ENCODE measurements at places on chromosomes 12 and 14.
A peak's percentile ranks its signal among the peaks of the same experiment; 100 is the strongest.

DNA sequence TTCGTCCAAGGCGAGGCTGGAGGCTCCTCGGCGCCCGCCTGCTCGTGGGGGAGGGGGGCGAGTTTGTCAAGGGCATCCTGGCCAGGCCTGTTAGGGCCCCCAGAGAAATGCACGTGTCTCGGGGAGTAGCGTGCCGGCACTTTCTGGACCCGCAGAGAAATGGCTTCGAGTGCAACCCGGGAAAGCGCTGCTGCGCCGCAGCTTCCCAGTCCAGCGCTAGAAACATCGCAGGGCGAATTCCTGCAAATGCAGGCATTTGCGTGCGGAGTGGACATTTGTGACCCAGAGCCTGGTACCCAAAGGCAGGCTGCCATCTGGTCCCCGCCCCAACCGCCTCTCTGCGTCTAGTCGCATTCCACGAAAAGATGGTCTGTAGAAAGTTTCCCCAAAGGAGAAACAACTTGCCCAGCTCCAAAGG is 756 bp downstream of the LGR5 start:
- DNase-seq, result peak; percentile 4

- DNase-seq, result no peak
Observed at GRCh38 chr12:4274396-4275015, 944 bp downstream of the CCND2 start.

DNA sequence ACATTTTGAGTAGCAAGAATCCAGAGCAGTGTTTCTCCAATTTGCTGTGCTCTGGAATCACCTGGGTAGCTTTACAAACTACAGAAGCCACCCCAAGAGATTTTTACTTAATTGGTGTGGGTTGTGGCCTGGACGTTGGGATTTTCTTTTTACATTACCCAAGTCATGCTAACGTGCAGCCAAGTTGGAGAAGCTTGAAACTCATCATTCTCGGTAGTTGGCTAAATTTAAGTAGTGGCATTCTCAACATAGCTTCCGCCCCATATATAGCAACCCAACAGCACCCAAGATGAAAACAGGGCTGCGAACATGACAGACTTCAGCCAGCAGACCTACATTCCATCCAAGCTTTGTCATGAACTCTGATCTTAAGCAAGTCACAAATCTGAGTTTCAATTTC is 25.0 kb downstream of the DAD1 start:
- no peak for DNase-seq

DNA sequence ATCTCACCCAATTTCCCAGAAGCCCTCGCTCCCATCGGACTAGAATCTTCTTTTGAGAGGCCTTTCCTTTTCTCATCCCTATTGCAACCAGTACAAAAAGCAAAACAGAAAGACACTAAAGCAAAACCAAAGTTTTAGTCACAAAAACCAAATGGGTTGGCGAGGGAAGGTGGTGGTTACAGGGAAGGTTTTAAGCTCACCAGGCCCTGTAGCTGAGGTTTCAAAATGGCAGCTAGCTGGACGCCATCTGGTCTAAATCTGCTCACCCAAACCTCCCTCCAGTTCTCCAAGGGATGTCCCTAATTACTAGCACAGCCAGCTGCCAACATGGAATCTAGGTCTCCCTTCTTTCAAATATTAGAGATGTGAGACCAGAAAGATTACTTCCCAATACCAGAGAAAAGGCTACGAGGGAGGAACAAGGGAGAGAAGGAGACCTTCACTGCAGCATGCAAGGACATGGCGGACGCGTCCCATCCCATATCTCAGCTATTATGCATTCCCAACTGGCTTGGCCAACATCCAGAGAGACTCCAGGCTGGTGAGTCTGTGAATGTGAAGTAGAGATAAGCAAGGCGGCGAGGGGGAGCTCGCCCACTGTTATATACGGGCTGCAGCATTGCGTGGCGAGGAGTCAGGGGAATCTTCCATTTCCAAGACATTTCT is 70.8 kb downstream of the DPF3 start:
- no peak for DNase-seq

GRCh38 chr14:23525611-23526010 is 26.0 kb downstream of the ZFHX2 start:
- no peak for DNase-seq

GRCh38 chr14:57828713-57829112 is 37.2 kb downstream of the SLC35F4 start:
- DNase-seq, result no peak

DNA sequence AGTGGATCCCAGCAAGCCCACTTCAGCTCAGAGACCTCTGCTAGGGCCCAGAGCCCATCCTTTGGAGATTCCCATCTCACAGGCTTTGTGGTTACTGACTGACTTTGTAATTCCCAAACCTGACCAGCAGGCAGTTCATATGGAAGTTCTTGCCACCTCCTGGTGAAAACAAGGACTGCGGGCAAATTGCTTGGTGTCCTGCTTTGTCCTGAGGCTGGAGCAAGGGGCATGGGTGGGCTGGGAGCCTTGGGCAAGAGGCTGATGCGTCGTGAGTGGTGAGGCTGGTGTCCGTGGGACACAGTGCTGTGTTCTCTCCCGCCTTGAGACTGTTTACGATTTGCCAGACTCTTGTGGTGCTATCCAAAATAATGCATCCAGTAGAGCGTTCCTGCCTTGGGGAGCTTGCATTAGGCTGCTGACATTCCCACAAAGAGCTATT is 91.0 kb downstream of the LRRC74A start:
- peak; percentile 52 for DNase-seq

DNA sequence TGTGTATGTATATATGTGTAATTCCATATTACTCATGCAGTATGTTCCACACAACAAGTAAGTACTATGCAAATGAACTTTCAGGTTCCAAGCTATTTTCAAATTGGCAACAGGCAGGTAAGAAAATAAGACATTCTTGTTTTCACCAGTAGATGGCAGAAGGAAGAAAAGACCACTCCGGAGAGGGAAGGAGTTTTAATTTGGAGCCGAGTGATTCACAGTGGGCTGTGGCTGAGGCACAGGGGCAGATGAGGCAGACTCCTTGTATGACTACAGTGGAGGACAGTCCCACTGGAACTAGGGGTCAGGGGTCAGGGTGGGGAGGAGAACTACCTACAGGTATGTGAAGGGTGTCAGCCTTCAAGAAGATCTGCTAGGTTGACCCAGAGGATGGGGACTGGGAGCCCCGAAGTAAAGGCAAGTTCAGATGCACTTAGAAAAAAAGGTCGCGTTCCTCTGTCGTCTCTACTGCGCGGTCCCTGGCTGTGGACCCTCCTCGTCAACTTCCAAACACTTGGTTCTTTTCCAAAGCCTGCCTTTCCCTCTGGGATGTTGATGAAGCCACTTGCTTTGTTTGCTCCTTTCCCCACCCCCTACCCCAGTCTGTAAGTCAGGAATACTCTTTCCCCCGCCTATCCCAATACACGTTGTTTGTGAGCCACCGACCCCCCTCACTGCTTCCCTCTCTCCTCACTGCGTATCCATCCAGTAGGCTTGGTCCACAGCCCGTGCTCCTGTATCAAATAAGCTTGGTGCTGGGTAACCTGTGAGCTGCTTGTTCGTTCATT is 24.1 kb downstream of the DDX47 start:
- DNase-seq, result peak; percentile 47

- DNase-seq, result peak; percentile 45
Observed at GRCh38 chr12:388541-389141, 479 bp downstream of the KDM5A start.

GRCh38 chr12:180445-180844 is 33.5 kb downstream of the SLC6A12 start:
- peak; percentile 28 for DNase-seq

DNA sequence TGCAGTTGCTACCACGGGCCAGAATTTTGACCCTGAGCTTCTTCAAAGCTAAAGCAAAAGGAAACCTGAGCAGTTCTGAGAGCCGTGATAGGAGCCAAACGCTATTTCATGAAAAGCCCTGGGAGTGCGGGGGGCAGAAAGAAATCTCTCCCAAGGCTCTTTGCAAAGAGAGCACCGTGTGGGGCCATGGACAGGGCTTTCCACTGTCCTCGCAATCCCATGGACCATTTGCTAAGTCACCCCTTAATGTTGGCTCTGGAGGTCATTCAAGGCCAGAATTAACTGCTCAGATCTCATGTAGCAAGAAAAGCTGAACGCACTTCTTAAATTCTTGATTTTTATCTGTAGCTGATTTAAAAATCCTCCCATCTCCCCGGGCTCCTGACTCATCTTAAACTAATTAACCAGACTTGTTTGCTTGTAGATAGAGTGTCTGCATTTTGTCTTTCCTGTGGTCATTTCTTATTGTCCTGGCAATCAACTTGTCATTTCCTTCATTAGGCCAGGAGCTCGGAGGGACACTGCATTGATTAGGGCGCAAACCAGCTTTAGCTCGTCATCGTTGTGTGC is 24.8 kb downstream of the CLSTN3 start:
- DNase-seq, result no peak

DNA sequence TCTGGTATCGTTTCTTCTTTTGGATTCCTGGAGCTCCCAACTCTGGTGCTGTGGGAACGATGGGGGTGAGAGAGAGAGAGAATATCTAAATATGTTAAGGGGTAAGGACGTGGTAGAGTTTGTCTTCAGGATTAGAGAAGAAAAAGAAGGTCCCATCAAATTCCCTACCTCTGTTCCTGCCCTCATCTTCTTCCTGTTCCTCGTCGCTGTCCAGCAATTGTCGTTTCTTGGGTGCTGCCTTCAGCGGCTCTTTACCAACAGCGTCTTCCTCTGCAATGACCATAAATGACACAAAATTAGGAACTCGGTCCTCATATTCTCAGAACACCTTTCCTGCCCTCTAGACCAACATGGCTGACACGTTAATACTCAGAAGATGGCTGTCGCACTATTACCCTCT is 31.5 kb downstream of the TIMELESS start:
- DNase-seq, result no peak

GRCh38 chr12:99386907-99387306 is 260.6 kb upstream of the GARIN6 start:
- DNase-seq, result no peak

GRCh38 chr14:60174352-60175254 is 9.4 kb upstream of the DHRS7 start:
- DNase-seq, result no peak

GRCh38 chr12:93608313-93608712 is 35.8 kb downstream of the SOCS2 start:
- DNase-seq, result no peak

DNA sequence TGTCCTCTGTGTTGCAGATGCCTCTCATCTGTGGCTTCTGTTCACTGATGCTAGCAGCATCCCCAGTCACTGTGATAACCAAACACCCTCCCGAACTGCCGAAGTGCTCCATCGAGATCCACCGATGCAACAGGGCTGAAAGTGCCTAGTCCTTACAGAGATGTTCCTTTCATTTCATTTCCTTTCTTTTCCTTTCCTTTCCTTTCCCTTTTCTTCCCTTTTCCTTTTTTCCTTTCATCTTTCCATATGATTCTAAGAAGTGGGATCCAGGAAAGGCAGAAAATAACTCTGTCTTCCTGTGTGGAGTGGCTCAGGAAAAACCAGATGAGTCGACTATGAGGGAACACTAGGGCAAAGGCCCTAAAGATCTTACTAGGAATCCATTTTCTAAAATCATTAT is 26.7 kb downstream of the FGF6 start:
- DNase-seq, result no peak

DNA sequence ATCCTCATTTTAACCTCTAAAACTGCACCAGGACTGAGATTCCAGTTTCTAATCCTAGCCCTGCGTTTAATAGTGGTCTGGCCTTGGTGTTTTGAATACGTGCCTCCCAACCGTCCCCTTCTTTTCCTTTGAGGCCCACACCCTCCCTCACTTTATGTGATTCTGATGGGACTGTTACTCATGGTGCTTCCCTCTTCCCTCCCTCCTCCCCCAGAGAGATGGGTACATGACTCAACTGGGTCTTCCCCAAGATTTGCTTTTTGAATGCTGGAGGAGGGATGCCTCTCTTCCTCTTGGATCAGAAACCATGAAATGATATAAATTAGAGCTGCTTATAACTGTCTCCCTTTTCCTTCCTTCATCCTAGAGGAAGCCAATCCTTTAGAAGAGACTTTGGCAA is 8.2 kb upstream of the PPP2R5E start:
- no peak for DNase-seq

- DNase-seq, result no peak
Observed at GRCh38 chr12:4539167-4539870, 629 bp downstream of the RAD51AP1 start.

DNA sequence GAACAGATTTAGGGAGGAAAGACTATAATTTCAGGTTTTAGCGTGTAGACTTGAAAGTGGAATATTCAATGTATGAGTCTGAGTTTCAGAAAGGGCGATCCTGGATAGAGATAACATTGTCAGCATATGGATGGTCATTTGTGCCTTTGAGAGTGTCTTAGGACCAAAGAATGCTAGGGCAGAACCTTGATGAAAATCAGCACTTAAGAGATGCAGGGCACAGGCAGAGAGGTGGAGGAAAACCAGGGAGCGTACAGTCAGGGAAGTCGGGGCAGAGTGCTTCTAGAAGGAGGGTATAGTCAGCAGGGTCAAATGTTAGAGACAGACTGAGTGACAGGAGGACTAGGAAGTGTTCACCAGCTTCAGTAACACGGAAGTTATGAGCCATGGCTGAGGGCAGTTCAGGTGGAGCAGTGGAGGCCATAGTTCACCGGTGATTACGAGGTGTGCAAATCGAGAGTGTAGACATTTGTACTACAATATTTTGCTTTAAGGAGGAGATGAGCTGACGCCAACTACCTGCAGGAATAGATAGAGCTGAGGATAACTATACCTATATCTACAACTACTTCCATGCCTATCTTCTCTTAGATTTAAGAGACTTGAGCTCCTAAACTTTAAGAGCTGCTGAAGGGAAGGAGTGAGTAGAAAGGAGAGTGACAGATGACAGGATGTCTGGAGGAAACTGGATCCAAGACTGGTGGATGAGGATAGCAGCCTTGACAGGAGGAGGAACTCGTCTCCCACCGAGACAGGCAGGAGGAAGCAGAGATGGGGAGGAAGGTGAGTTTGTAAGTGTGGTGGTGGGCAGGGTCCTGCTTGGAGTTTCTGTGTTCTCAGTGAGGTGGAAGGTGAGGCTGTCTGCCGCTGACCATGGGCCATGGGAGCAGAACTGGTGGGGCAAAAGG is 6.5 kb downstream of the CBLN3 start:
- peak; percentile 76 for DNase-seq

- DNase-seq, result no peak
Observed at GRCh38 chr14:75175677-75176141, 703 bp downstream of the TMED10 start.

GRCh38 chr12:82299319-82300025 is 58.7 kb downstream of the CCDC59 start:
- no peak for DNase-seq

GRCh38 chr12:131349397-131350127 is 361.3 kb upstream of the SFSWAP start:
- DNase-seq, result no peak

DNA sequence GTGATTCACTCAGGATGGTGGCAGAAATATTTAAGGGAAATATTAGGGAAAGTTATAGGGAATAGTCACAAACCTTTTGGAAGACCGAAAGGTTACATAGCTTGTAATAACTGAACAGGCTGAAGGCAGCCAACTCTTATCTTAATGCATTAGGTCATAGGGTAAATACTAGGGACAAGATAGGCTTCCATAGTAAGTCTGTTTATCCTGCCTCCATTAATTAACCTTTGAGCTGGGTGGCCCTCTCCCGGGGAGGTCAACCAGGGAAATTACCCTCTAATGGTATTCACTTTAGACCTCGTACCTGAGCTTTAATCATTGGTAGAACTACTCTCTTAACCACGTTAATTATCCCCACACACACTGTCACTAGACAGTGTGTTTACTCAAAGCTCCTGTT is 981.8 kb downstream of the SLC16A7 start:
- no peak for DNase-seq

Measured in left colon (tissue), 2 donors.